ENCODE measurements at places on chromosomes 7 and 10.

GRCh38 chr10:96271016-96271815 is at the start of gene BLNK:
Gene BLNK, minus strand, starts transcription at chr10:96271569. Its CDS starts 171 bp downstream, at chr10:96271398.
- DNase-seq = peak; percentile 77

DNA sequence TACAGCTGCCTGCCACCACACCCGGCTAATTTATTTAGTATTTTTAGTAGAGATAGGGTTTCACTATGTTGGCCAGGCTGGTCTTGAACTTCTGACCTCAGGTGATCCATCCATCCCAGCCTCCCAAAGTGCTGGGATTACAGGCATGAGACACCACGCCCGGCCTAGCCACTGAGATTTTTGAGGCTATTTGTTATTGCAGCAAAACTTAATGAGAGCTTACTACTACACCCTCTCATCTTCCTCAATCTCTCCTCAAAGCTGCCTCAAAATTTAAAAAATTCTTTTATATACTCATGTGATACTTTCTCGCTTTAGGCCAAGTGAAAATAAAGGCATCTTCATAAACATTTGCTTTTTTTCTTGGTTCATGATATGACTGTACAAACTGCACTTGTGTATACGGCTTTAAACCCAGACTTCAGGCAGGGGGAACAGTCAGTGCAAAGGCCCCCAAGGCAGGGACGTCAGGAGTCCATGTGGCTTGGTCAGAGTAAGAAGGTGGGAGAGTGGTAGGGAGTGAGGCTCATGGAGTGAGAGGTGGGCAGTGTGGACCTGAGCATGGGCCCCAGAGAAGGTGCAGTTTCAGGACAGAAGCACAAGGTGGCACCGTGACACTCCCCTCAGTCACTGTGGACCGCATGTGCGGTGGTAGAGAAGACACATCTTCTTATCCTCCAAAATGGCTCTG is 55.5 kb downstream of the SYPL1 start:
- DNase-seq = peak; percentile 64

DNA sequence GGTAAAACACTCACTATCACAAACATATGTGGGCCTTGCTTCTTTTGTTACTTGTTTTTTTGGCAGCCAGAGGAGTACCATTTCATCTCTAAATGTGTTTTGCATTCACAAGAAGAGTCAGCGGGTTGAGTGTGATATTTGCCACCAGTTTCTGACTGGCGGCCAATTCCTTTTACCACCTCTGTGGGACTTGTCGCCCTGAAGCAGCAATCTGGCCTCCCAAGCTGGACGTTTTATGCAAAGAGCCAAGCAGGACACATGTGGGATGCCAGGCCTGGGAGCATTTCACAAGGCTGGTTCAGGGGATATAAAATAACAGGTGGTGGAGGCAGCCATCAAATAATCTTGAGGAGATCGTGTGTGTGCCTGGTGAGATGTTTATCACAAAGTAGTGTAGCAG is 61.8 kb upstream of the TRIL start:
- DNase-seq = no peak

GRCh38 chr10:19762026-19762425 is 54.2 kb upstream of the PLXDC2 start:
- no peak for DNase-seq

GRCh38 chr7:74683799-74684198 is 26.3 kb downstream of the GTF2I start:
- DNase-seq = no peak

GRCh38 chr7:33904681-33905388 is 504 bp upstream of the BMPER start:
- no peak for DNase-seq

DNA sequence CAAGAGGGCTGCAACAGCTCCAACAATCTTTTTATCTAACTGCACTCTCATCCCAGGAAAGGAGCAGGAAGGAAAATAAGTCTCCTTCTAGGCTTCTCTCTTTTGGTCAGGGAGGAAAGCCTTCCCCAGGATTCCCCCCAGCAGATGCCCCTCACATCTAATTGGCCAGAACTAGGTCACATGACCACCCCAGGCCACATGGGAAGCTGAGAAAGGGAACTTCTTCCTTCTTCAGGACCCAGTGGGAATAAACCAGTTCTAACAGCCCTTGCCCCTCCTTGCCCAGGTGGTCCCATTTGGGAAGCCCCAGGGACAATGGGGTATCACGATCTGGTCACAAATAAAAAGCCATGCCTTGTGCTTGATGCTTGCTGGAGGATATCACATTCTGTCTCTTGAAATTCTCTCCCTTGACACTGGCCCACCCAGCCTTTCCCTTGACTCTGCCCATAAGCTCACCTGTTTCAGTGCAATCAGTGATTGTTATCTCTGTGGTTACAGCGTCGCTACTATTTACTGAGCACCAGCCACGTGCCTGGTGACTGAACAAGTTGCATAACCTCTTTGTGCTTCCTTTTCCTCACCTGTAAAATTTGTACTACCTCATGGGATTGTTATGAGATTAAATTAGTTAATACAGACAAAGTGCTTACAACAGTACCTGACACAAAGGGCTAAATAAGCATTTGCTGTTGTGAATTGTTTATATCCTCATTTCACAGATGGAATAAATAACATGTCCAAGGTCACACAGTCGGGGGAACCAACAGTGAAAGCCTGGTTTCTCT is 9.0 kb upstream of the TACR2 start:
- DNase-seq = no peak

DNA sequence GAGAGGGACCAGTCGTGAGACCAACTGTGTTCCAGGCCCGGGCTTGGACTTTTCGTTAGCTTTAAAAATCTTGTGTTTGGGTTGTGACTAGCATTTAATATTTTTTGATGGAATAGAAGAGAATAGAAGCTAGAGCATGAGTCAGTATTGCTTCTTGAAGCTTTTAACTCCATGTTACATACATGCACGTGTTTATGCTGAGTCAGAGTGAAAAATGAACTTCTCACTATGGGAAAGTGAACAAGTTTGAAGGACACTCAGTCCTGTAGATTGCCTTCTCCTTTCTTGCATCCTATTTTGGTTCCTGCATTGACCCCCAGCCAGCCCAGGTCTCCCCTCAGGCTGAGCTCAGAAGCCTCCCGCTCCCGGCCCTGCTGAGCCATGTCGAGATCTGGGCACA is 31.8 kb downstream of the GHRHR start:
- DNase-seq = no peak

DNA sequence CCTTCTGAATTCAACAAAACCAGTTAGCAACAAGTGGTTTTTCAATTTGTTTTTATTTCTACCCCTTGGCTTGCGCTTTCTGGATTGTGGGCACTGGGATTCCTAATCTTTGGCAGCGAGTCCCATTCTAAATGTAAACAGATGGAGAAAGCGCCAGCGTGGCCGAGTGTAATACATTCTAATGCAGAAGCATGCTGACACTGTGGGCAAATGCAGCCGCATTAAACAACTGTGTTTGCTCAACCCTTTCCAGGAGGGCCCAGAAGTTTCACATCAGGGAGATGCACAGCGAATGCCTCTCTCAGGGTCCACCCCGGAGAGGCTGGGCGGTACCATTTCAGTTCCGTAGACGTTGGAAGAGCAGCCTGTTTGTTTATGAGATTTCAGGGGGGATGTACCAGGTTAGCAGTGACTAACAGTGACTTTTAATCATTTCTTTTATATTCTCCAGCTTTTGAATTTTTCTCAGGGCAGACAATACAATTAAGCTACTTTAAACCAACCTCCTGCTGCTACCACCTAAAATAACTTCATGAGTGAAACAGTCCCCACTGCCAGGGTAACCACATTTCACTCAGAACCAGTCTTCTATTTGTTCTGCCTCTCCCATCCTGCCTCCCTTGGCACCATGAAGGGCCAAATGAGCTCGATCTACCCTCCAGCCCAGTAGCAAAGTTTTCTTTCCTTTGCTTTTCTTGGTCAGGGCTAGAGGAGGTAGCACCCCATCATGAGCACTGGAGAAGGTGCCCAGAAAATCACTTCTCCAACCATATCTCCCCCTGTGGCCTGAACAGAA is 164.2 kb upstream of the ITGB1 start:
- no peak for DNase-seq

- DNase-seq = no peak
Observed at GRCh38 chr7:154841731-154842331, 161.1 kb downstream of the PAXIP1 start.

DNA sequence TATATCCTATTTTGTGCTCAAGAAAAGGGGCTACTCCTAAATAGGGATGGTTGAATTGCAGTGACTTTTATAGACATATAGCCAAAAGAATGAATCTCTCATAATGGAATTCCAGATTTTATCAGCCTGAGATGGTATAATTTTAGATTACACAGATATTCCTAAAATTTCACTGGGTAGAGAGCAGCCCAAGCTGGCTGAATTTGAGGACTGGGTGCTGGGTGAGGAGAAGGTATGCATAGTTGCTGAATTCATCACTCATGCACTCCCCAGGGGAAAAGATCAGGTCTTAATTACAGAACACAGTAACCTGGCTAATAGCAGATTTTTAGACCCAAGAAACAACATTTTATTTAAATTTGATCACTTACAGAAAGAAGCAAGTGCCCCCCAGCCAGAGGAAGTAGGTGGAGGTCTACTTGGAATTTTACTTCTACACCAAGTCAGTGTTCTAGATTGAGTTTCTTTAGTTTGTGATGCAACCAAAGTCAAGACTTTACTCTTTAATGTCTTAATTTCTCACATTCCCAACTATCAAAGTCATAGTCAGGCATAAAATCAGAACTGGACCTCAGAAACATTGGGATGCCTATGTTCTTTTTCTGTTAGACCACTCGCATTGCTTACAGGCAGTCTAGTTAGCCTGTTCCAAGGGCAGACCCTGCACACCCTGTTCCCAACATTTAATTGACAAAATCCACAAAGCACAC is 337.4 kb upstream of the PODXL start:
- no peak for DNase-seq

GRCh38 chr7:150964593-150965111 is 13.5 kb downstream of the KCNH2 start:
- no peak for DNase-seq

DNA sequence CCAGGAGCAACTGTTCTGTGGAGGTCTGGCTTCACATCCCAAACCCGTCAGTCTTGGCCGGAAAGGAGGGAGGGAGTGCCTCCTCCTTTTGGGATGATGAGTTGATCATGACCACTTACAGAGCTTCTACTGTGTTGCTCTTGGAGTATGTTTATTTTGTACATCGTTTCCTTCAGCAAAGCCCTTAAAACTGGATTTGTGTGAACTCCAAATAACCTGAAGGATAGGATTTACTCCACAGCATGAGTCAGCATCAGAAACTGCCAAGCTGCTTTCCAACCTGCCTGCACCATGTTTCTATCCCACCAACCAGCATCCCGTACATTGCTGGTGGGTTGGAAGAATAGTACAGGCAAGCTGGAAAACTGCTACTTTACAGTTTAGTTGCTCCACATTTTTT is 3.5 kb downstream of the CCDC201 start:
- DNase-seq = no peak

- no peak for DNase-seq
Observed at GRCh38 chr10:50400694-50401093, 149.4 kb upstream of the ASAH2 start.

DNA sequence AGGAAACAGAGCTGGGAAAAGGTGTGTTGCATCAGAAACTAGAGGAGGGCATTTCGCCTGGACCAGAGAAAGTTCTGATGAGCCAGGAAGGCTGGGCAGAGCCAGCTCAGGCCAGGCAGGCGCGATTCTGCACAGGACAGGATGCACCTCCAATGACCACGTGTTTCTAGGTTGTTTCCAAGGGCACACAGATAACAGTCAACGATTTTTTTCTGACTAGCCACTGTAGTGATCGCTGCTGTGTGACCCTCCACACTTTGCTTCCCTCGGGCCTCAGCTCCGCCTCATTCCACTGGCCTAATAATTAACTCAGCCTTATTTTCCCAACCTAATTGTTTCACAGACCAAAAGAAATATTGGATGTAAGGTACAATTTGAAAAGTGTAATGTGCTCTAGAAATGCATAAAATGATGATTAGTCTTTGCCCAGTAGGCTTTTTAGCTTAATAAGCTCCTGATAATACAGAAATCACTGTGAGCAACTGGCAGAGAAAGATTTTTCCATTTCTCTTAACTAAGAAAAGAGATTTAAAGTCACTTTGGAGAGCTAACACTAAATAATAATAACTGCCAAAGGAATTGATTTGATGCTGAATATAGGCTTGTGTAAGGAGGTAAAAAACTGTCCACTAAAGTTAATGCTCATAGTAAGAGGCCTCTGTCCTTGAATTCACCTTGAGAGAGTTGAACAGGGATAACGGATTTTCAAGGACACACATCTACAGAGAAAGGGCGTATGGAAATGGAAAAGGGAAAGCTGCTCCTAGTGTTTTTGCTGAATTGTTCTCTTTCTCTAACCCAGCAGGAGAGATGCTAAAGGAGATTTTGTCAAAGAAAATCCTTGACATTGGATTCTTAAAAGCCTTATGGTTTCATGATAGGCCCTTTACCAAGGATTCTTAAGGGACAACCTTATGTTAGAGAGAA is 291.0 kb upstream of the C7orf33 start:
- DNase-seq = no peak

DNA sequence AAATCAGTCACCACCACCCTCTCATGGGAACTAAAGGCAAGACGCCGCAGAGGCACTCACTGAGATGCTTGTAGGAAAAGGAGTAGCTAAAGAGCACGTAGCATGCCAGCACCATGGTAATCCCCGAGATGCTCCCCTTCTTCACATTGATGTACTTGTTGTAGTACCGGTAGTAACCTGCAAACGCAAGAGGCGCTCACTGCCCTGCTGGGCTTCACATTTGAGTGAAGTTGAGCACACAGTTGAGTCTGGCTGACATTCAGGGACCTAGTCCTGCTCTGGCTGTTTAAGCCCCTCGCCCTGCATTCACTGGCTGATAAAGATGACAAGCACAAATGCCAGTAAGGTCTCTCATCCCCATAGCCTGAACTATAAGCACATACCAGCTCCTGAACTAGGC is 6.9 kb downstream of the ATP5MF start:
- DNase-seq = no peak

- no peak for DNase-seq
Observed at GRCh38 chr7:39633563-39634477, 10.4 kb downstream of the RALA start.

DNA sequence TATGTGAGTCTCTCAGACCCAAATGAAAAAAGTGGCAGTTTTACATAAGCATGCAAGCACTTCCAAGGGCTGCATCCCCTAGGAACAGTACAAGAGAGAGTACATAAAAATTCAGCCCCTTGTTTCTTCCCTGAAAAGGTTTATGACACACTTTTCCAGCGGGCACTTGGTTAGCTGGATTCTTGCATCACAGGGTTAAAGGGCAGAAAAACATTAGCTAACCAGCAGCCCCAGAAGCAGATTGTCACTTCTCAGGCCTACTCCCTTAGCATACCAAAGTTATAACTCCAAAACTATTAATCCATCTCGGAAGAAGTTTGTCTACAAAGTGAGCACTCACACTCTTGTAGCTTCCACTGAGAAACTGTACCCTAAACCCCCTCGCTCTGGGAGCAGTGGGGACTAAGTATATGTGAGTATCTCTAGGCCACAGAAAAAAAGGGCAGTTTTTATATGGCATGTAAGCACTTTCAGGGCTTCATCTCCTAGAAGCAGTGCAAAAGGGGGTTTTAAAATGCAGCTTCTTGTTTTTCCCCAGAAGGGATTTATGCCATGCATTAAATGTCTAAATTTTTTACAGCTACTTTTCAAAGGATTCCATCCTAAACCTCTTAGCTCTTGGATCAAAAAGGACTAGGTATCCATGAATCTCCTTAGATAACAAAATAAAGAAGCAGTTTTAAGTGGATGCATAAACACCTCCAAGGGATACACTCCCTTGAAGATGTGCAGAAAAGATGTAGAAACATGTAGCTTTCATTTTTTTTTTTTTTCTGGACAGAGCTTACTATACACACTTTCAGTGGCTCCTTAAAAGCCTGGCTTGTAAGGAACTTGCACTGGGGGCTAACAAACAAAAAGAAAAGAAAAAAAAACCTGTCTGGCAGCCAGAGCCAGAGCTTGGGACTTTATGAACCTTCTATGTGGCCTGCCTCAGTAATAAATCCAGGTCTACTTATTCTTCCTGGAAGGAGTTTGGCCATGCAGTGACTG is 956.7 kb downstream of the CCSER2 start:
- no peak for DNase-seq

All from tibial nerve (tissue), 4 donors.